RPMI8226 (cell line): ENCODE measurements at places on chromosomes 2 and 18.

- no peak for DNase-seq
Measured at GRCh38 chr2:141038341-141038740, 1092.5 kb downstream of the LRP1B start.

- no peak for DNase-seq
Measured at GRCh38 chr18:69978732-69979715, 31.4 kb upstream of the CD226 start.

- no peak for DNase-seq
Measured at GRCh38 chr2:158783923-158784322, 11.2 kb upstream of the DAPL1 start.

GRCh38 chr2:170475878-170476277 lies 239.3 kb upstream of the SP5 start:
- DNase-seq: no peak

GRCh38 chr2:137231628-137232027 lies 466.3 kb downstream of the THSD7B start:
- DNase-seq: no peak

DNA sequence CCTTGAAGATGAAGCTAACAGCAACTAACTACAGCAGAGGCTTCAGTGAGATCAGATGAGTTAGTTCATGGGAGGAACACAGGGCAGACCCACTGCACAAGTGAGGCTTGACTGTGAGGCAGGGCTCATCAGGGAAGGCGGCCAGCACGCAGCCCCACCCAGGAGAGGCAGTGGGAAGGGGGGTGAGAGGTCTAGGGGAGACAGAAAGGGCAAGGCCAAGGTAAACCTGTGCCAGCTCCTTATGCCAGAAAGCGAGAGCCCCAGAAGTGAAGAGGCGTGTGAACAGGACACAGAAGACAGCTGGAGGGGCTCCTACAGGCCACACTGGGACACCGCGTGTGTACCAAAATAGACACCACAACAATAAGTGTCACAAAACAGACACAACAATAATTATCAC lies 48.6 kb downstream of the ANO7 start:
- DNase-seq: no peak

DNA sequence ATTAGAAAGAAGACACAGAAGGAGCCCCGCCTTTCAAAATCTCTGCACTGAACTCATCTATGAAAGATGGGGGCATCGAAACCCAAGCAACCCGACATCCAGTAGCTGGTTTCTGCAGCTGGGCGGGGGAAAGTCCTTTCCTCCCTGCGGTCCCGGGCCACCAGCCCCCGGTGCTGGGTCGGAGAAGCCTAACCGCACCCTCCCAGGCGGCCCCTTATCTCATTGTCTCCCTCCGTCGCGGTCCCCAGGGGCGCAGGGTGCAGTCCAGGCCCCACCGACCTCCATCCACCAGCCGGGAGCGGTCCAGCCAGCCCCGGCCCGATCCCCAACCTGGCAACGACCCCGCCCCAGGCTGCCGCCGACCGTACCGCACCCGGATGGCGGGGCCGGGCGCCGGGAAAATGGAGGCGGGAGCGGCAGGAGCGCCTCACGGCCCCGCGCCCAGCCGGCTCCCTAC lies 452 bp downstream of the RAPH1 start:
- peak; percentile 49 for DNase-seq

DNA sequence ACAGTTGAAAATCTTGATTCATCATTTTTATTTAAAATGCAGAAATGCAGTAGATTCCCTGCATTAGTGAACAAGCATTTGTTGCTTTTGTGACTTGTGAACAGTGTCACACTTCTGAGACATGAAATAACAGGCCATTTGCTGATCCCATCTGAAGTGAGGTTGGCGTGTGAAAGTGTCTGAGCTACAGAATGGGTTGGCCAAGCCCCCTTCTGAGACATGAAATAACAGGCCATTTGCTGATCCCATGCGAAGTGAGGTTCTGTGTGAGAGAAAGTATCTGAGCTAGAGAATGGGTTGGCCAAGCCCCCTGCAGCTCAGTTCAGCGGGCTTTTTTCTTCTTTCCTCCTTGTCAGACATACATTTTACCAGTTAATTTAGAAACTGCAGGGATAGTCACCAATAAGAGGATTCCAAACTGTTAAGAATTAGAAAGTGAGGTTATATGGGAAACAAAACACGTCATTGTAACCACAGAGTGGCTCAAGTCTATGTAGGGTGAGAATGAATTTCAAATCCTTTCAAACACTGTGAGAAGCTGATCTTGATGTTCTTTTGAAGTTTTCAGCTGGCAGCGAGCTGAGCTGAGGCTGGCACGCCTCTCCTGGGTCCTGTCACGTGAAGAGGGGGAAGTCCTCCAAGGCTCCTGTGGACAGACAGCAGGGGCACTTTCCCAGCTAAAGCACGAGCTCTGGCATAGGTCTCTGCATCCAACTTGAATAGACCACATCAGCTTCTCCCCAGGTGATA lies 339.2 kb upstream of the SALL3 start:
- DNase-seq: no peak

DNA sequence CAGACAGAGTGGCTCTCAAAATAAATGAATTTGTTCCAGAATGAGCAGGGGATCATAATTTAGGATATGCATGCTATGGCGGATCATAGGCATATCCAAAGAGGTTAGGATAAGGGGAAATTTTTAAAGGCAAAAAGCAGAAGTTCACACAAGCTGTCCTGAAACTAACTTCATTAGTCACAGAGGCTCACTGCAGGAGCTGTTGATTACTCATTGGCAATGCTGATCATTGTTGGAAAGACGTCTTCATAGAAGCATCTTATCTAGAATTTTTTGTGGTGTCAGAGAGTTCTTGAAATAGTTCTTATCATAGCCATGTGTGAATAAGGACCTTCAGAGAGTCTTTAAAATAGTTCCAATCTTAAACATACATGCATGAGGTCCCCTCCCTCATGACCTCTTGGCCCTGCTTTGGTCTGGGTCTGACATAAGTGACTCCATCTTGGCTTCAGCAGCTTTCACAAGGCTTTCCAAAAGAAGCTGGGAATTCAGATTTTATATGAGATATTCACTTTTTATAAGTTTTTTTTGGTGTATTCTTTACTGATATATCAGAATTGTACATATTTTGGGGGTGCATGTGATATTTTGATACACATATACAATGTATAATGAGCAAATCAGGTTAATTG lies 7.5 kb upstream of the CCDC195 start:
- no peak for DNase-seq

- DNase-seq: peak; percentile 92
Measured at GRCh38 chr2:437756-438393, 150.0 kb upstream of the ALKAL2 start.

DNA sequence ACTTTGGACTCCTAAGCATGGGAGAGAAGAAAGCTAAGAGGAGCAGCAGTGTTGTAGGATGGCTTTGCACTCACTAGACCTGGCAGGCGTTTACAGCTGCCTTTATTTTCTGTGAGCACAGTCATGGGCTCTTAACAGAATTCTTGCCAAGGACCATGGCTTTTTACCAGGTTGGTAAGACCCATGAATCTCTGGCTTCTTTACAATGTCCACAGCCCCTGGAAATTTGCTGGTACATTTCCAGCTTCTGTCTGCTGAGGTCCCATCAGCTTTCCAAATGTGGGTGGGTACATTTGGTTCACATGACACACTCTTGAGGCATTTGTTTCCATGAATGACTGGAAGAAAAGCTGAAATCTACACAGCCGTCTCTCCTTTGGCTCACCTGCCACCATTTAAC lies 162.7 kb downstream of the PPP1R1C start:
- DNase-seq: no peak

DNA sequence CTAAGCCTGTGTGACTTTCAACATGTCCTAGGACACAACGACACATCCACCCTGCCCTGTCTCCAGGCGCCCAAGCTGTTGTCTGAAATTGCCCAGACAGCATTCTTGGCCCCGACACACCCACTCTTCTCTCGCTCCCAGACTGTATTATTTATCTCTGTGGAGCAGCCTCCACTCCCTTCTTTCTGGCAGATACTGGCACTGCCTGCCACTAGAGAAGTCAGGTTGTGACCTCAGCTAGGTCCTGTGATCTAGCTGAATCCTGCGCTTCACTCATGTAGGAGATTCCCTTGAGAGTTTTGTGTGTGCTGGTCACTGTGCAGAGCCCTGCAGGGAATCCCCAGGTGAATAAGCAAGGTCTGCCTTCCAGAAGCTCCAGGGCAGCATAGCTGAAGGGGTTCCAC lies 77.1 kb upstream of the TNP1 start:
- no peak for DNase-seq

GRCh38 chr2:218229851-218230250 lies 12.9 kb downstream of the ARPC2 start:
- peak; percentile 62 for DNase-seq

- no peak for DNase-seq
Measured at GRCh38 chr18:25240420-25240770, 111.6 kb downstream of the ZNF521 start.

GRCh38 chr18:814300-815084 lies 2.5 kb upstream of the YES1 start:
- DNase-seq: no peak

DNA sequence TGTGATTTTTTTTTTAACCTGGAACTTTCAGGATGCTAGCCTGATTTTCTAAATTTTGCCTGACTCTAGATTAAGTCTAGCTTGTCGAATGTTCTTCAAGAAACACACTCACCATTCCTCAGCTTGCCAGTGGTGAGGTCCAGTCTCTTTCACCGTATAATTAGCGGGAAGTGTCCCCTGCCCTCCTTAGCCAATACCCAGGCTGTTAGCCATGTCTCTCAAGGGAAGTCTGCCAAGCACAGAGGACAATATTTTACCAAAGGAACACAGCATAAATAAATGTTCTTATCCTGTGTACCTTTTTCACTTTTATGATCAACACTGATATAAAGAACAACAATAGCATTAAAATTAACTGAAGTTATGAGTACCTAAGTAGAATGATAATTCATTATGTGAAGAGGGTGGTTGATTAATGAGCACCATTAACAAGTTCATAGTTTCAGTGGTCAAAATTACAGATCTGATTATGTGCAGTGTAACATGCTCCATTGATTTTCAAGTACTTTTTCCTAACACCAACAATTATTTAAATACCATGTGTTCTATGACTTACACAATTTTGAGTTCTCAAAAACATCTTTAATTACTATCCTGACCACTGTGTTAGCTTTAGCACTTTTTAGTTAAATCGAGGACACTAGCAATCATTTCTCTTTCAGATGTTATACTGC lies 445.8 kb upstream of the RAB12 start:
- DNase-seq: no peak

DNA sequence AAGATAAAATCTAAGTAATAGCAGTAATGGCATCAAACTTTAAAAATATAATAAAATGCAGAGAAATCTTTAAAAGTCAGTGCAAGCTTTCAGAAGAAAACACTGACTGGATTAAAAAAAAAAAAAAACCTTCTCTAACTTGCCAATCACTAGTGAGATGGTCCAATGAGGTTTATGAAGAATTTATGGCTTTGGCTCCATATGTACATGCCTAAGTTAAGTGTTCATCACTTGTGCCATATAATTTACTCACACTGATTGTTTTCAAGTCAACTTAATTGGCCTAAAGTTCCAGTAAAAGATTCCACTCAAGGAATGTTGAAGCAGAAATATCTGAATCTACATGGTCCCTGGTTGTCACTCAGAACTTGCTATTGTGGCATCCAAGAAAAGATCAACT lies 40.7 kb upstream of the RAB27B start:
- no peak for DNase-seq

DNA sequence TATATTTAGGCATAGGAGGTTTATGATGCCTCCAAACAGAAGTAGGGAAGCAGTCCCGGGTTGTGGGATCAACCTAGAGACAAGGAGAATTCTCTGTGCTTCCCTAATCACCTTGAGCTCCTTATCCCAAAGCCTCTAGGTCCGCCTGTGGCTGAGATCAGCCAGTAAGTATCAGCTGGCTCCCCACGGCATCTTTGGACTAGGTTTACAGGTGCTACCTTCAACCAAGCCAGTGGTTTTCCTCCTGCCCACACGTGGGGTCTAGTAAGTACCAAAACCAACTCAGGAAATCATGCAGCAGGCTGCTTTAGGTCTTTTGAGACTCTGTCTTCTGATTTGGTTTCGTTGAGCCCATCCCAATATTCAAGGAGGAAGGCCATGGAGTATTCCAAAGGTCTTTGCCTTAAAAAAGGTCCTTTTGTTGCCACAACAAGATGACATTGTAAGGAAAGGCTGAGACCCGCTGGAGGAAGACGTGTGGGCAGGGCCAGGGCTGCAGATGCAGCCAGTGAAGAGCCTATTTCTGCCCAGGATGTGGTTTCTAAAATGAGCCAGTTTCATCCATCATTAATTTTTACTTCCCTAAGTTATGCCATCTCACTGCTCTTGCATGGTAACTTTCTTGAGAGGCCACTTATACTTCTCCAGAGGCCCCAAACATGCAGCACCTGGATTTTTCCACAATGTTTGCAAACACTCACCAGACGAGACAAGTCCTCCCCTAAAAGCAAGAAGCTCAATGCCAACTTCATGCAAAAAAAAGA lies 248.7 kb downstream of the RNF152 start:
- DNase-seq: no peak

GRCh38 chr2:38713338-38713737 lies 37.8 kb downstream of the SRSF7 start:
- DNase-seq: no peak

DNA sequence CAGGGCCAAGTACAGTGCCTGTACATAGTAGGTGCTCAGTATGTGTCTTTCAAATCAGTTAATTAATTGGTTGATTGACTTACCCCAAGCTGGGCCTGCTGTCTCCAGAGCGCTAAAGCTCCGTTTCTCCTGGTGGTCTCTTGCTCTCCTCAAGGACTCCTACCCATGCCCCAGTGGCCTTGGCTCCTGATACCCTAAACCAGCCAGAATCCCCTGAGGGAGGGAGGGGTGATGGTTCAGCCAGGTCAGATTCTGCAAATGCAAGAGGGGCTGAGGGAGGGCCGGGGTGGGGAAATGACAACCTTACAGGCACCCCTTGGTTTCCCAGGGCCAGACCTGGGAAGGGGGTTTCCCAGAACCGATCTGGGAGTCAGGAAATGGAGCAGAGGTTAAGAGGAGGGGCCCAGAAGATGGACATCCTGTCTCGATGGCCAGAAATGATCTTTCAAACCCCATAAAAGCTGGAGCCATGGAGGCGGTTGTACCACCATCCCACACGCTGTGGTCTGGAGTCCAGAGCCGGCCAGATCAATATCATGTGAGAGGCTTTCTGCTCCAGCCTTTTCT lies 209.1 kb downstream of the TNS1 start:
- no peak for DNase-seq

- DNase-seq: no peak
Measured at GRCh38 chr2:86081724-86082123, 24.0 kb downstream of the POLR1A start.

GRCh38 chr2:224466304-224466895 lies 64.5 kb upstream of the FAM124B start:
- DNase-seq: no peak

- DNase-seq: peak; percentile 55
Measured at GRCh38 chr2:27715318-27716210, 51.9 kb downstream of the SLC4A1AP start.

GRCh38 chr18:32257084-32257785 lies 67.4 kb downstream of the MEP1B start:
- no peak for DNase-seq
